ENCODE measurements at places on chromosomes 7 and 10.

- DNase-seq: no peak
Observed at GRCh38 chr10:105540381-105540780, 899.3 kb downstream of the SORCS3 start.

GRCh38 chr10:43862756-43863155 lies 214.1 kb upstream of the ZNF32 start:
- no peak for DNase-seq

DNA sequence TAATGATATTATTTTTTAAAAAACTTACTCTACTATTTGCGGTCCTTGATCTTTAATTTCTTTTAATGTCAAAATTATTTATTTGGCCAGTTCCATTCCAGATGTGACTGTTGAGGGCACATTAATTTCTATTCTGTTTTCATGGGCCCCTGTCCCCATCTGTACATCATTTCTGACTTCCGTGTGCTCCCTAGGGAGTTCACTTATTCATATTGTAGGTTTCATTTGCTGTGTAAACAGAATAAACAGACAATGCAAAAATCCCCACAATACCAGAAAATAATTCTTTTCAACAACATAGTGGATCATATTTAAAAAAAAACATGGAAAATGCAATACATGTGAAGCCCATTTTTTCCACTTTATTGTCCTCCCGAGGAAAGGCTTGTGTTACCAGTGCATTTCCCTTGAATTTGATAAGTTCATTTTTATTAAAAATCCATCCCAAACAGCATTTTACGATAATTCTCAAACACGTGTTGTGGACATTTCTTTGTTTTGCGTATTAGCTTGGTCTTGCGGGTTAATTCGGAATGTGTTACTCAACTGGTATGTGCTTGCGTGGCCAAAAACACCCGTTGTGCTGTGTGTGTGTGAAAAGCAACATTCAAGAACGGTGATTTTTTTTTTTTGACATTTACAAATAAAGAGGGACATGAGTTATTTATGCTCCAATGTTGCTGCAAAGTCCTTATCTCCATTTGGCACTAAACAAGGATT lies 138.4 kb downstream of the MGMT start:
- DNase-seq: no peak

DNA sequence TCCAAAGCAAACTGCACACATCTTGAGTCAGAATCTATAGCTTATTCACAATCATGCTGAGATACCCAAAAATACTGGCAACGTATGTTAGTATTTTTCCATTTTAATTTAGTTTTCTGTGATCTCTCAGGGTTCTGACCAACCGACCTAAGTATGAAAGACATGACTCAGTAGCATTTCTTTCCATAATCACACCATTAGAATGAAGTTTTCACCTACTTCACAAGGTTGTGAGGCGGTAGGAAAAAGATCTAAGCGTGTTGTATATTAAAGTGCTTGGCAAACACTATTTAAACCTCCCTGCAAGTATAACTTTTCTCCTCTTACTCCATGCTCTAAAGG lies 49.1 kb downstream of the PLCE1 start:
- DNase-seq: no peak

DNA sequence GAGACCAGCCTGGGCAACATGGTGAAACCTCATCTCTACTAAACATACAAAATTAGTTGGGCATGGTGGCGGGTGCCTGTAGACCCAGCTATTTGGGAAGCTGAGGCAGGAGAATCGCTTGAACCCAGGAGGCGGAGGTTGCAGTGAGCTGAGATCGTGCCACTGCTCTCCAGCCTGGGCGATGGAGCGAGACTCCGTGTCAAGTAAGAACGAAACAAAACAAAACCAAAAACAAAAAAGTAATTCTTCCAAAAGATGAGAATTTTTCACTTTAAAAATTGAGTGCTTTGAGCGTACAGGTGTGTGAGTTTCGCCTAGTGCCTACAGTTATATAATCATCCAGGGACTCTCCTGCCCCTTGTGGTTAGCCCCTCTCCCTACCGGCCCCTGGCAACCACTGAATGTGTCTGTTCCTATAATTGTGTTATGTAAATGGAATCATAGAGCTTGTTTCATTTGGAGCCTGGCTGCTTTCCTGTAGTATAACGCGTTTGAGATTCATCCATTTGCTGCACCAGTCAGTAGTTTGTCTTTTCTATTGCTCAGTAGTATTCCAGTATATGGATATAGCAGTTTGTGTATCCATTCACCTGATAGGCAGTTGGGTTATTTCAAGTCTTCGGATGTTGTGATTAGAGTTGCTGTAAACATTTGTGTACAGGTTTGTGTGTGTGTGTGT lies 80.0 kb downstream of the RBM33 start:
- DNase-seq: no peak

DNA sequence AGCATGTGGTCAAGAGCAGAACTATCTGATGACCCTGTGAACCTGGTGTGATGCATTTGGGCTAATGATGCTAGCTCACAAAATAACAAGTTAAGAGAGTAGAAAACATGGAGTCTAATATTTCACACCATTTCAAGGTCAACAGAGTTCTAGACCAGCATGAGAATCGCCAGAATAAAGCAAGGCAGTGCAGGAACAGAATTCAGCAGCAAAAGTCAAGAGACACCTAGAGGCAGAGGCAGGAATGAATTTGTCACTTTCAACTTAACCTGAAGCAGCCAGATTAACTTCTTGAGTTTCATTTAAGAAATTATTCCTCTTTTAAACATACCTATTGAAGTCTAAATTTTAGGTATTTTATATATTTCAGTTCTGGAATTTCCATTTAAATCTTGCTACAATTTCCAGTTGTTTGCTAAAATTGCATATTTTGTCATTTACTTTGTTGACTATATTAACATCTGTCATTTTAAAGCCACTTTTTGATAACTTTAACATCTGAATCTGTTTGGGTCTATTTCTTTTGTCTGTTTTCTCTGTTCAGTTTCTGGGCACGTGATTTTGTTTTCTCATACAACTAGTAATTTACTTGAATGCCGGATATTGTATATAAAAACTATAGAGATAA lies 44.2 kb upstream of the PRSS58 start:
- DNase-seq: no peak

DNA sequence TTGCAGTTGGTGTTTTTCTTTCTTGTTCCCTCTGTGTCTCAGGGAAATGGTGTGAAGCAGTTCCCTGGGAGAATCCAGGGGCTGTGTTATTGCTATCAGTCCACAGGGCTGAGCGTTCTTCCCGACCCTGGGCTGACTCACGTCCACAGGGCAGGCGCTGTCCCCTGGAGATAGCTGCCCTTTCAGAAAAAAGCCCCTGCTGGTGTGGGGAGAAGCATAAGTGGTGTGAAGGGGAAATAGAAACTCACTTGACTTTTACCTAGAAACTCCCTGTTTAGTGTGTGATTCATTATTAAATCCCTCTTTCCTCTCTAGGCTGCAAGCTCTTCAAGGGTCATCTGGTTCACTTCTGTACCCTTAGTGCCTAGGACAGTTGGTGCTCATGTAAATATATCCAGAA lies 63.3 kb upstream of the SMNDC1 start:
- DNase-seq: peak; percentile 45

DNA sequence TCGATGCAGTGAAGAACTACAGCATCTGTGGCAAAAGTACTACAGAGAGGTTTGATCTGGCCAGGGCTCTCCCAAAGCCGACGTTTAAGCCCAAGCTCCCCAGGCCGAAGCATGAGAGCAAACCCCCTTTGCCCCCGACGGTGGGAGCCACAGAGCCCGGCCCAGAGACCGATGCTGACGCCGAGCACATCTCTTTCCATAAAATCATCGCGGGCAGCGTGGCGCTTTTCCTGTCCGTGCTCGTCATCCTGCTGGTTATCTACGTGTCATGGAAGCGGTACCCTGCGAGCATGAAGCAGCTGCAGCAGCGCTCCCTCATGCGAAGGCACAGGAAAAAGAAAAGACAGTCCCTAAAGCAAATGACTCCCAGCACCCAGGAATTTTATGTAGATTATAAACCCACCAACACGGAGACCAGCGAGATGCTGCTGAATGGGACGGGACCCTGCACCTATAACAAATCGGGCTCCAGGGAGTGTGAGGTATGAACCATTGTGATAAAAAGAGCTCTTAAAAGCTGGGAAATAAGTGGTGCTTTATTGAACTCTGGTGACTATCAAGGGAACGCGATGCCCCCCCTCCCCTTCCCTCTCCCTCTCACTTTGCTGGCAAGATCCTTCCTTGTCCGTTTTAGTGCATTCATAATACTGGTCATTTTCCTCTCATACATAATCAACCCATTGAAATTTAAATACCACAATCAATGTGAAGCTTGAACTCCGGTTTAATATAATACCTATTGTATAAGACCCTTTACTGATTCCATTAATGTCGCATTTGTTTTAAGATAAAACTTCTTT lies 2.3 kb downstream of the LRRTM3 start:
- peak; percentile 3 for DNase-seq

- DNase-seq: no peak
Observed at GRCh38 chr10:28367929-28368484, 65.1 kb upstream of the MPP7 start.

GRCh38 chr7:145478541-145478940 lies 638.1 kb upstream of the CNTNAP2 start:
- DNase-seq: peak; percentile 23

GRCh38 chr7:36916619-36917018 lies 192.3 kb upstream of the AOAH start:
- DNase-seq: no peak

DNA sequence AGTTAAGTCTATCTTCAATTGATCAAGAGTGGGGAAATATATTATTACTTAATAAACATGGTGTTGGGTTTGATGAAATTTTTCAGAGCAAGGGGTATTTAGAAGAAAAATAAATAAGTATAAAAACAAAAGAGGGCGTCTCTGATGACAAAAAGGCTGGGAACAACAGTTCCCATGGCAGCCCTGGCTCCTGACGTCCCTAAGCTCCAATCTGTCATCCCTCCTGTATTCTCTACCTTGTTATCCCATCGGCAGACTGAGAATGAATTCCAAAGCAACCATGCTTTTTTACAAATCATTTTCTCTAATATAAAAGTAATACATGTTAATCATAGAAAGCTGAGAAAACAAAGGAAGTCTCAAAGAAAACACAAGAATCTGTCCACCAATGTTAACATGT lies 55.5 kb downstream of the SORBS1 start:
- DNase-seq: no peak

Measured in cardiac muscle cell (in vitro differentiated cells and primary cell).